ENCODE measurements at places on chromosomes 1 and 21.

- no peak for DNase-seq
Observed at GRCh38 chr1:241742084-241742483, 90.0 kb downstream of the WDR64 start.

- no peak for DNase-seq
Observed at GRCh38 chr1:113353580-113353979, 36.7 kb upstream of the MAGI3 start.

GRCh38 chr1:71357708-71358107 is 276.9 kb upstream of the ZRANB2 start:
- DNase-seq: no peak

- no peak for DNase-seq
Observed at GRCh38 chr1:94118471-94118870, 2.5 kb downstream of the ABCA4 start.

DNA sequence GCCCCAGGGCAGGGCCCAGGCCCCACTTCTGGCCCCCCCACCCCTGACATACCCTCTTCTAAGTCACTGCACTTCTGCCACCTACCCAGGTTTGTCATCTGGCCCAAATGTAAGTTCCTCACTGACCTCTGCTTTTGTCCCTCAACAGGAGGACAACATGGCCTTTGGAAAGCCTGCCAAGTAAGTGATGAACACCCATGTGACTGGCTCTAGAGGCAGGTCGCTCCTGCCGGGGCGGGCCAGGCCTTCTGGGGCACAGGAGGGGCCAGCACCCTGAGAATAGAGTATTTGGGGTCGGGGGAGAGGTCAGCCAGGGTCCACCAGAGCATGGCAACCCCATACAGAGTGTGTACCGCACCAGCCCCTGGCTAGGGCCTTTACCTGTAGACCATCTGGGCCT is 9.9 kb upstream of the SYTL1 start:
- DNase-seq: no peak

- no peak for DNase-seq
Observed at GRCh38 chr1:159122005-159122621, 45.5 kb upstream of the AIM2 start.

DNA sequence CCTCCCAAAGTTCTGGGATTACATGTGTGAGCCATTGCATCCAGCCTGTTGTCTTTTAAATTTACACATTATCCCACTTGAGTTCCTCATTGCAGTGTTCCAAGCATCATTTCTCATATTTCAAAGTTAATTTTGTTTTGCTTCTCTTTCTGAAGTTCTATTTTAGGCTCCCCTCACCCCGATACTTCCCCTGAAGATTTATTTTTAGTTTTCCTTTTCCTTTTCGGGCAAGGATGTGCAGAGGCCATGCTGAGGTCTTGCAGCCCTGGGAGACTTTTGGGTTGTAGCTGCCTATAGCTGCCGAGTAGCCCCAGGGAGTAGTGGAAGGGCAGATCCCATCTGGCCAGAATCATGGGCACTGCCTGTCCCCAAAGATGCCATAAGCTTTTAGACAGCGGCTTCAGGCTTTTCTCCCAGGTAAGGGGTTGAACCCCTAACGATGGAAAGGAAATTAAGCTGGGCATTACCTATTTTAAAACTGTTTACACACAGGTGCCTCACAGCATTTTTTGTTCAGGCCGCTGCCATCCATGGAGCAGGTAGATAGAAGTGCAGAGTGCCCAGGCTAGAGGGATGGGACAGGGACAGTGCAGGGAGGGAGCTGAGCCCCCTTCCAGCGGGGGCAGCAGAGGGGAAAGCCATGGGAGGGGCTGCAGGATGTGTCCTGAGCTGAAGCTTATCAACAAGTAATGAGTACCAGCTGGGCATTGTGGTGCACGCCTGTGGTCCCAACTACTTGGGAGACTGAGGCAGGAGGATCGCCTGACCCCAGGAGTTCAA is 15.9 kb downstream of the PSEN2 start:
- no peak for DNase-seq

DNA sequence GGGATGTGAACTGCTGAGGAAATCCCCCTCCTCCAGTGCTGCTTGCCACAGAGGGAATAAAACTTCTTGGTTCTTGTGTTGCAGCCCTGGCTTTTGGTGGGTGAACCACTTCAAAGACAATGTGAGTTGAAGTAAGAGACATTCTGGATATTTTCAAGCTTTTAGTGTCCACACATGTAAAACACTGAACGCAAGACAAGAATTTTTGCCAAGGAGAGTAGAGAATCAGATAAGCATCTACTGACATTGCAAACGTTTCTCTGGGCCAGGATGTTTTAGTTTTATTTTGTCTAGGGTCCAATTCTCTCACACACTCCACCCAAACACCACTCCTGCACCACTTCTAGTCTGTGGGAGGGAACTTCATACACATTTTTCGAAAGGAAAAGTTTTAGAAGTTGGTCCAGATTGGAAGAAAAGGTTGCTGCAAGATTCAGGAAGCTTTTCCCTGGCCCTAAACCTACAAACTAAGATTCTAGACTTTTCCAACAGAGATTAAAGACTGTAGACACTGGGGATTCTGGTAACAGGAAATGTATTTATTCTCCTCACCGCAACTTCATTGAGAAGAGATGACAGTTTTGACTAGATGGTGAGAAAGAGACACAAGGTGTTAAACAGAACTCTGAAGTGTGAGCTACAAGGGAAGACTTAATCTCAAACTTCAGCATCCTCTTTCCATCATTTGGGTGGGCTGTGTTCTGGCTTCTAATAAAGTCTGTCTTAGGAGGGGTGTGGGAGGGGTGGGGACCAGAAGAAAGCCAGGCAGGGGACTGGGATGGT is 16.1 kb downstream of the FASLG start:
- no peak for DNase-seq

- DNase-seq: no peak
Observed at GRCh38 chr1:226123591-226124471, 61.3 kb downstream of the H3-3A start.

DNA sequence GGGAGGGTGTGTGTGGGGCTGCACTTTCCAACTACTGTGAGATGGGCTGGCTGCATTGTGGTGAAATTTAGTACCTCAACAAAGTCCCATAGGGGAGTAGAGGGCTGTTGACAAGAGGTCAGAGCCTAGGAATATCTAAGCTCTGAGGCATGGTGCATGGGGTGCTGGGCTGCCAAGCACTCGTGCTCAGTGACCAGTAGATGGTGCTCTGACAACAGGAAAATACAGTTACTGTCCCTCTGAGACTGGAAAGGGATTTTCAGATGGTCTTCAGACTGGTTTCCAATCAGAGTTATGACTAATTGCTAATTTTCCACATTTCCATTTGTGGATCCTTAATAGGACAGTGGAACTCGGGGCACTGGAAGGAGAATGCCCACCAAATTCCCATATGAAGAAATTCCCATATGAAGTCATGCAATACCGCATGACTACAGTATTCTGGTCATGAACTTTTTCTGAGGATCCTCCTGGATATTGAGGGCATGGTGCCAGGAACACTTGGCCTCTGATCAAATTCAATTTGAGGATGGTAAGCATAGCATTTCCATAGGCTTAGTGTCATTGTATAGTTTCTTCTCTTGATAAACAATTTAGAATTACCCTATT is 4.1 kb upstream of the CACNA1E start:
- DNase-seq: no peak

DNA sequence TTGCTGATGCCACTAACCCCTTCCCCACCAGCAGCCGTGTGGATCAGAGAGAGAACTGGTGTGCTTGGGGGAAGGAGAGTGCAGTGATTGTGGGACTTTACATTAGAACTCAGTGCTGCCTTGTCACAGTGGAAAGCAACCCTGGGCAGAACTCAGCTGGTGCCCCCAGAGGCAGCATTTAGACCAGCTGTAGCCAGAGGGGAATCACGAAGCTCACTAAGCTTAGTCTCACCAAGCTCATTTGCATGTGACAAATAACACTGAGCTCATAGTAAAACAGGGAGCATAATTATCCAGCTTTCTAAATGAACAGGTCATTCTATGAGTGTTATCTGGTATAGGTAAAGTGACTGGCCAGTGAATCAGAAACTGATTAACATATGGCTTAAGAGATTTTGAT is 9.8 kb upstream of the SMAP2 start:
- no peak for DNase-seq

GRCh38 chr1:47403321-47403910 is 12.7 kb upstream of the FOXE3 start:
- no peak for DNase-seq

DNA sequence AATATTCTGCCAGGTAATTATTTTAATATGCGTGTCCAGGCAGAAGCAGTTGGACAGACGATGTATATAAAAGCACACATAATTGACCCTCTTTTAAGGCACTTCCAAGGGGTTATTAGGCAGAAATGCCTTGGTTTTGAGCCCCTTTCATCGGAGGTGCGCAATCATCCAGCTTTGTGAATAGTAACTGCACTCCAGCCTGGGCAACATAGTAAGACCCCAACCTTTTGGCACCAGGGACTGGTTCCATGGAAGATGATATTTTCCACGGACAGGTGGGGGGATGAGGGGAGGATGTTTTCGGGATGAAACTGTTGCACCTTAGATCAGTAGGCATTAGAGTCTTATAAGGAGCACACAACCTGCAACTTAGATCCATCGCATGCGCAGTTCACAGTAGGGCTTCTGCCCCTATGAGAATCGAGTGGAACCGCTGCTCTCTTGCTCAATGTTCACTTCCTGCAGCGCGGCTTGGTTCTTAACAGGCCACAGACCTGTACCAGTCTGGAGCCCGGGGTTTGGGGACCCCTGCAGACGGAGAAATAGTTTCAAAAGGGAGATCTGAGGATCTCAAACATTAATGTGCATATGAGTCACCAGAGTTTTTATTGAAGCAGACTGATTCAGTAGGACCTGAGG is 1.8 kb upstream of the MCOLN2 start:
- DNase-seq: no peak

DNA sequence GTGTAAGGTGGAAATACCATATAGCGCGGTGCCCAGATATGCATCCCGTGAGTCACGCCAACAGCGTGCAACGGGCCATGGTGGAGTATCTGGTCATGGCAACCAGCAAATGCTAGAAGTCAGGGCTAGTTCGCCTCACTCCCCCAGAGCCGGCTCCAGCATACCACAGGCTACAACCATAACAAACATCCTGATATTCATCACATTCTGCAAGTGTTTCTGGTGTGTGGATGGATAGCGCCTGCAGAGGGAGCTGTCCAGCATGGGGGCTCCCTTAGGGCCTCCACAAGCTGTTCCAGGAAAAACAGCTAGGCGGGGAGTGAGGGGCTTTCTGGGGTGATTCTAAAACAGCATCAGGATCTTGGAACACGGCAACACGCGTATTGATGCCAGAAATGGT is 6.8 kb downstream of the C1orf198 start:
- no peak for DNase-seq

DNA sequence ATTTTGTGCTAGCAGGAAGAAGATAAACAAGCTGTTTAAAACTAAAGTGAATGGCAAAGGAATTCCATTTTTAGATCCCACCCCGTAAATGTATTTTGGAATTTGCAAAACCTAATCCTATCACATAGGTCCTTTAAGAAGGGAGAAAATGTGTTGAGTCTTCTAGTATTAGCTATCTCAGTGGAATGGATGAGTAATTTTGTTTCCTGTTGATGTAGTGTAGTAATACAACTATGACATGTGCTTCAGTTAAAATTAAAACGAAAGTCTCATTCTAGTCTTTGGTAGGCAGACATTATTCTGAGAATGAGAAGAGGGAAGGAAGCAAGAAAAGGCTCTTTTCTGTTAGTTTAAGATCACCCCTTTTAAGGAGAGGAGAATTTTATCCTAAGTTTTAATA is 265.9 kb upstream of the C1orf105 start:
- DNase-seq: no peak

DNA sequence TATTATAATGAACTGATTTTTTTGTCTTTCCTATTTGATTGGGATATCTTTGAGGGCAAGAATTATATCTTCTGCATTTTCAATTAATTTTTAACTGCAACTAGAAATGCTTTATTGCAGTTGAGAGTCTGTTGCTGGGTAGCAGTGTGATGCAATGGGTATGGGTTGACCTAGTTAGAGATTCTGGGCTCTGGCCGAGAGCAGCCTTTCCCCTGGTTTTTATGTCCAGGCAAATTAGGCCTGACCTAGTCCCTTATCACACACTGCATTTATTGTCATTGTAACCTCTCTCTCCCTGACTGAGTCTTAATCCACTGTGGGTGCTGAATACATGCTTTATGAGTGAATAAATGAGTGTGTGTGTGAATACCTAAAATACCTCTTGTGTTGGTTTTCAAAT is 206.4 kb upstream of the PTGFR start:
- no peak for DNase-seq

- no peak for DNase-seq
Observed at GRCh38 chr1:228430243-228430642, 13.6 kb upstream of the TRIM17 start.

GRCh38 chr1:236281654-236282424 is at the start of gene ERO1B:
TSS of gene ERO1B (minus strand) at chr1:236281958. CDS start at chr1:236281783, 175 bp downstream.
- peak; percentile 87 for DNase-seq

GRCh38 chr1:78690516-78690915 is 40.9 kb downstream of the IFI44 start:
- DNase-seq: no peak

GRCh38 chr1:159171688-159172501 is 480 bp downstream of the CADM3 start:
- DNase-seq: no peak

DNA sequence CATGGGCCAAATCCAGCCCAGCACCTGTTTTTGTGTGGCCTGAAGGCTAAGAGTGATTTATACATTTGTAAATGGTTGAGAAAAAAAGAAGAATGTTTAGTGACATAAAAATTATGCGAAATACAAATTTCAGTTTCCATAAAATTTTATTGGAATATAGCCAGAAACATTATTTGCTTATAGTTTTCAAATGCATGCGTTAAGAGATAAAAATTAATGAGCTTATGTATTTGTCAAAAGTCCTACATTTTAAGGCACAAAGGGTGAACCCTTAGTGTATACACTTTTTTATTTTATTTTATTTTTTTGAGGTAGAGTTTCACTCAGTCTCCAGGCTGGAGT is 2.1 kb downstream of the MORC3 start:
- DNase-seq: no peak

- no peak for DNase-seq
Observed at GRCh38 chr1:94111879-94112278, 9.1 kb downstream of the ABCA4 start.

GRCh38 chr1:205676597-205676996 is 3.7 kb downstream of the SLC45A3 start:
- DNase-seq: no peak

DNA sequence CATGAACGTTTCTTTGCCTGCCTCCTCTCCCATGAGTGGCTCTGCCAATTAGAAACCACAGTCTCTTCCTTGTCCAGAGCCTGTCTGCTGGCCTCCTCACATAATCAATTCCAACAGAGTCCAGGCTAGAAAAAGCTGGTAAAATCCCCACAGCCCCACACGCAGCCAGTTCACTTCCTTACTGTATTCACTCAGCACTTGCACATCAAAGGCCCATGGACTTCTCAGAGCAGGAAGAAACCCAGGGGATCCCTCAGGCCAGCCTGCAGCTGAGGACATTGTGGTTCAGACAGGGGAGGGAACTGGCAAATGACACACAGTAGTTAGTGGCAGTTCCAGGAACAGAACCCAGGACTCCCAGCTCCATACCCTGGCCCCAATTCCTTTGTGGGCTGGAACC is 171.6 kb upstream of the EDN2 start:
- DNase-seq: no peak

- DNase-seq: no peak
Observed at GRCh38 chr1:23126801-23127200, 41.9 kb downstream of the LUZP1 start.

Measured in activated naive CD4-positive, alpha-beta T cell (primary cell).